Non-pigmented ciliary epithelial cell (primary cell): ENCODE measurements at places on chromosomes 16 and 17.
A peak's percentile ranks its signal among the peaks of the same experiment; 100 is the strongest.

DNA sequence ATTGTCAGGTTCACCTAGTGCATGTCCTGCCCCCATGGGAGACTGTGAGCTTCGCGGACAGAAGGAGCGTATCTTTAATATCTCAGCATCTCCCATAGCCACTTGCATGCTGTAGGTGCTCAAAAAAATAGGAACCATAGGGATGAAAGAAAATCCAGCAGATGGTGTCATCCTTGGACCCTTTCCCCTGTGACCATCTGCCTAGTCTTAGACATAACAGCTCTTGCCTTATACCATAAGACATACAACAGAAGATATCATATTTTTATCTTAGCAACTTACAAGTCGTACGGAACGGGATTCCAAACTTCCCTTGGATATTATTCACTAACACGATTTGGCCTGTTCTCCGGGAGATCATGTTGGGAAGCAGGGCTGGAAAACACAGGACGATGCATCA is 14.5 kb downstream of the DHRS7C start:
- no peak for DNase-seq

- DNase-seq: no peak
Measured at GRCh38 chr16:84833144-84833500, 13.3 kb downstream of the CRISPLD2 start.

GRCh38 chr17:5237541-5238016 is 2.9 kb upstream of the SCIMP start:
- peak; percentile 6 for DNase-seq

- DNase-seq: no peak
Measured at GRCh38 chr17:80650751-80651518, 106.3 kb downstream of the RPTOR start.

DNA sequence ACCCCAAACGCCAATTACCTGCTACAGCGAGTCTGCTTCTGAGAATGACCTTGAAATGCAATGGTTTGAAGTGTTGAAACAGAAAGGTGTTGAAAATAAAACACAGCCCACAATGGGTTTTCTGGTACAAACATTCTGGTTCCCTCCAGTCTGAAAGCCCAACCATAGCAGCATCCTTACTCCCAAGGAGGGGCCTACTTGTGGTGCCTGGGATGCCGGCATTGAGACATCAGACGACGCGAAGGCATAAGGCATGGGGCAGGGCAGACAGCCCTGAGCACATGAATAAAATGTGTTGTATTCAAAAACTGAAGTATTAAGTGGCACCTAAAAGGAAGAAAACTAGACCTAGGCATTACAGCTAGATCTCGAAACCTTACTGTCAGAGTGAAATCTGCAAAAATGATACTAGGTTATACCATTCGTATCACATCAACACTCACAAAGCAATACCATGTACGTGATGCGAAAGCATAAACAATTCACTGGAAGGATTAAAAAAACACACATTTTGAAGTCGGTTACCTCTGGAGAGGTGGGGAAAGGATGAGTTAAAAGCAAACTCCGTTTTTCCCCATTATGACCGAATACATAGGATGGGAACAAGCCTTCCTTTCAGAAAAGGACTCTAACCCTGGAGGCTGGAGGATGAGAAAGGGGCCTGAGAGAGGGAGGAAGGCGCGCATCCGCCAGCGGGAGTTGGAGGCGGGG is 702 bp downstream of the NUDT21 start:
- no peak for DNase-seq

DNA sequence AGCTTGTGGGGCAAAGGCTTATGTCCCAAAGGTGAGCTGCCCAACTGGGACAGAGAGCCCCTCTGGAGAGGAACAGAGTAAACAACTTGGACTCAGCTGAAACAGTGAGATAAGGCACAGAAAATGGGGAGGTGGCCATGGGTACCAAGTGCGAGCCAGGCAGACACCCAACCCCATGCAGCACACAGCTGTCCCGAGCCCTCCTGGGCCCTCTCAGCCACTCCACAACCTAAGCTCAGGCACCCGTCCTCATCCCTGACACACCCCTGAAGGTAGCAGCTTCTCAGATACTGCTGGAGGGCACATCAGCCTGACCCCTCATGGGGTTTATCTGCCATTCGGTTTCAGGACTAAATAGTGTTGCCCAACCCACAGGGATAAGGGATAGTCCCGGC is 4.8 kb upstream of the GFOD2 start:
- no peak for DNase-seq

DNA sequence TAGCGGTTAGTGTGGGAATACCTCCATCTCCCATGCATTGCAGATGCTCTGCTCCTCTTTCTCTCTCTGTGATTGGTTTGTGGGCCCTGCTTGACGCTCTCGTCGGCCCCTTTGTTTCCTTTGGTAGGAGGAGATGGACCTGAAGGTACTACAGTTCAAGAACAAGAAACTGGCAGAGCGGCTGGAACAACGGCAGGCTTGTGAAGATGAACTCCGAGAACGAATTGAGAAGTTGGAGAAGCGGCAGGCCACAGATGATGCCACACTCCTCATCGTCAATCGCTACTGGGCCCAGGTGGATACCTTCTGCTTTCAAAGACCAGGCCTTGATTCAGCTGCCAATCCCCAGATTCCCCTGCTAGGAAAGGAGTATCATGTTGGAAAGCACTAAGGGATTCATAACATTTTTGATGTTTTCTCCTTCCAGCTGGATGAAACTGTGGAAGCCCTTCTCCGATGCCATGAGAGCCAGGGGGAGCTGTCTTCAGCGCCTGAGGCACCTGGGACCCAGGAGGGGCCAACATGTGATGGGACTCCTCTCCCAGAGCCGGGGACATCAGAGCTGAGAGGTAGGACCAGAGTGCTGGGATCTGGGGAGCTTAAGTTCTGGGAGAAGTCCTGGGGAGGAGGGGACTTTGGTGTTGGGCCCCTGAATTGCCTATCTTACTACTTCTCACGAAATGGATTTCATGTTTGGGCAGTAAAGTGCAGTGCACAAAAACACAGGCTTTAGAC is 1.0 kb downstream of the RNF40 start:
- no peak for DNase-seq

DNA sequence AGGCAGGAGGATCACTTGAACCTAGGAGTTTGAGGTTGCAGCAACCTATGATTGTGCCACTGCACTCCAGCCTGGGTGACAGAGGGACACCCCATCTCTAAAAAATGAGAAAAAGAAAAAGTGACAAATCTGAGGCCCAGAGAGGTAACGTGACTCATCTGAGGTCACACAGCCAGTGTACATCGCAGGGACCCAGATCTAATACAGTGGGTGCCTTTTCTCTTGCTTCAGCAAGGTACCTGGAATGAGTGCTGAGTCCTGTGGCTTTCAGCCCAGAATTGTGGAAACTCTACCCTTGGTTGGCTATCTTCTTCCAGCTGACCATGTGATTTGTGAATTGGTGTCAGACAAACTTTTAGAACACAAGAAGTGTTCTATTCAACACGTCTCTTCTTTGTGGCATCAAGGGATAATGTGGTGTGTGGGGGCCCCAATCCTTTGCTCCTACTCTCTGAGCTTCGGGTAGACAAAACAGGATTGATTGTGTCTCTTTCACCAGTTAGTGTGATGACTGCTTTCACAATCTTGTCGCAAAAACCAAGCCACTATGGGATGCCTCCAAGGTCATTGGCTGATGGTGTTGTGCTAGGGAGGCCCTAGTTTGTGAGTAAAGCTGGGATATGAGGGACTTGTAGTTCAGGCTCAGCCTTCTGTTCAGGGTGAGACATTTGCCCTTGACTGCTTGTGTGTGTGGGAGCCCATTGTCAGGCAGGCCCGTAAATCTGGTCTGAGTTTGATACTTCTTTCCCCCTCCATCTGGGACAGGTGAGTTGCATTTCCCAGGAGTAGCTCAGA is 71.0 kb downstream of the MSI2 start:
- no peak for DNase-seq

DNA sequence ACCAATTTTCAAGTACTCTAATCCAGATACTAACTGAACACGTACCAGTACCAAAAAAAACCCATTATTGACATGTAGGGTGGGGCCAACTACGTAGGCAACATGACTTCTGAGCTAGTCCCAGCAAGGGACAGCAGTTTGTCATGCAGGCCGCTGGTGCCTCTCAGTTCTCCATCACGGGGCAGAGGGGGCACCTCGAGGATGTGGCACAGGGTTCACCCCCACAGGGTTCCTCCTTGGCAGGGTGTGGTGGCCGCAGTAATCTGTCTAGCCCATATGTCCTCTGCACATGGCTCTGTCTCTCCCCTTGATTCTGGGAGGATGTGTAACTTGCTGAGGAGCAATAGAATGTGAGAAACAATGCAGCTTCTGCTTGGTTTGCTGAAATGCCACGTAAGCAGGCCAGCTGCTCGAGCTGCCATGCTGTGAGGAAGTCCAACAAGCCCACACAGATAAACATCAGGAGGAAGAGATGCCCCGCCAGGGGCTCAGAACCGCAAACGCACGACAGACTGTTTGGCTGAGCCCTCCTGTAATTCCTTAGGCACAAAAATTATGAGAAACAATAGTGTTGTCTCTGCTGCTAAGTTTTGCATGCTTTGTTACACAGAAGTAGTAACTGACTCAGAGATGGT is 62.4 kb downstream of the NT5M start:
- no peak for DNase-seq

DNA sequence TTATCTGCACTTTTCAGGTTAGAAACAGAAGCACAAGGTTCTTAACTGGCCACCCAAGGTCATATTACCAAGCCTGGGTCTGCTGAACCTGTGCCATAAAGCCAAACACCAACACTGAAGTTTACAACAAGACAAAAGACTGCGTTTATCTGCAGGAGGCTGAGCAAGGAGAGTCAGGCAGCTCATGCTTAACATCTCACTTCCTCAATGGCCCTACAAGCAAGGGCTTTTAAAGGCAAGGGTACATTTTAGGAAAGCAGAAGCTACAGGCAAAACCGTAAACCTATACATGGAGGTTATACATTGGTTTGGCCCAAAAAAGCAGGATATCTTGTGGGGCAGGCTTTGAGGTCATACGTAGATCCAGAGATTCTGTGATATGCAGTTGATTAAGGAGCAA is 91.2 kb downstream of the GNAO1 start:
- DNase-seq: no peak

DNA sequence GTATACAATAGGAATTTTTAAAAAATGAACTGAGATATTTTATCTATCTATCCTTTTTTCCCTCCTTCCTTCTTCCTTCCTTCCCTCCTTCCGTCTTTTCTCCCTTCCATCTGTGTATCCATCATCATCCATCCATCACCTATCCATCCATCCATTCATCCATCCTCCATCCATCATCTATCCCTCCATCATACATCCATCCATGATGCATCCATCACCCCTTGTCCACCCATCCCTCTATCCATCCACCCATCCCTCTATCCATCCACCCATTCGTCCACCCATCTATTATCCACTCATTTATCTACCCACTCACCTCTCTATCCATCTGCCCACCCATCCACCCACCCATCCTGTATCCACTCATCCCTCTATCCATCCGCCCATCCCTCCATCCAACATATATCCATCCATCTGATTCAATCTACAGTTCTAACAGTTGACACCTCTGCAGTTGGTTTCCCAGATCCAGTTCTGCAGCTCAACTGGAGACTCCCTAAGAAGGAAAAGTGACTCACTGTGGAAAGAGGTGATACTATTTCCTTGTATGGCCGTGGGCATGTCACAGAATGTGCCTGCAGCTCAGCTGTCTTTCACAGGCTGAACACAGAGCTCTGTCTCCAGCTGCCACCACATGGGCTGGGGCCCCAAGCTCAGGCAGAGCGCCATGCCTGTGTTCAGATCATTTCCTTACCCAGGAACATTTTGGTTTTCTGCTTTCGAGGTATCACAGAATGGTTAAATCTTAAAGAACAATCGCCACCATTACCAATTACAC is 130.8 kb downstream of the XYLT1 start:
- DNase-seq: no peak
